ENCODE measurements at places on chromosomes 11 and 22.

- no peak for DNase-seq
Observed at GRCh38 chr11:102832612-102833011, 10.8 kb downstream of the MMP3 start.

DNA sequence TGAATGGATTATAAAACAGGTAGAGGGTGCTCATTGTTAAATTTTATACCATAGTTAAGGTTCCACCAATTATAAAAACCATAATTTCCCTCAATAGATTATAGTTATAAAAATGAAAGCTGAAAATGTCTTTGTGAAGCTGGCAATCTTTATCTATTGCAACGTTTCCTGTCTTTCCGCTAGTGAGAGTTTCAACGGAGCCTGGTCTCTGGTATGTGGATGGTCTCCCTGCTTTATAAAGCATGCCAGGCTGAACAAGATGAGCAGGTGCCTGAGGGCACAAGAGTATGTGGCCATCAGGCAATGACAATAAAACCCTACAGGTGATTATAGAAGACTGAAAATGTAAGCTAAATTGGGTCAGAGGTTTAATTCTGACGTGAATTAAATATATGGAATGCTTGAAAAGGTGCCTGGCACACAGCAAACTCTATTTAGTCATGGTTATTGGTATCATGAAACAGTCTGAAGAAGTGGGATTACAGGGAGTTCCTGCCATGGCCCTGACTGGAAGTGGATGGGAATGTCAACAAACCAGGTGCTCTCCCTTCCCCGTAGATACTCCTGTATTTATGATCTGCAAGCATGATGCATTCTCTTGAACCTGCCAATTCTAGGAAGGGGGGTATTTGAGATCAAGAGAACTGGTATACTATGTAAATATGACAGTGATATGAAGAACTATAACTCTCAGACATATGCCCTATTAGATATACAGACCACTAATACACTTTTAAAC lies 115.7 kb downstream of the ENTHD1 start:
- DNase-seq, result no peak

- no peak for DNase-seq
Observed at GRCh38 chr22:39526736-39527171, 5.8 kb downstream of the RPS19BP1 start.

GRCh38 chr11:77109236-77110019 lies 6.8 kb downstream of the OMP start:
- no peak for DNase-seq

DNA sequence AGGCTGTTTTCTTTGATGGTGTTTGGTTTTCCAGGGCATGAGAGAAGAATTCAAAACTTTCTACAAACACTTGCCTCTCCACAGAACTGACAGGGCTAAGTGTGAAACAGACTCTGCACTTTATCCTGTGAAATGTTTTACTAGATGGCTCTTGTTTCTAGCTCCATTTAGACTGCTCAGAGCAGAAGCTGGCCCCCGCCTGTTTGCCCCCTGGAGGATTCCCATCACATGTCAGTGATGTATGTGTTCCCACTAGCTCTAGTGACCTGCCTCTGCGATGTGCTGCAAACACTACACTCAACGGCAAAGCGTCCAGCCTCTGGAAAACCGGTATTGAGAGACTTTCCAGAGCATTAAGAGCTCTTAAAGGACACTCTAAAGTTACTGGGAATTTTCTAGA lies 41.4 kb upstream of the PCF11 start:
- DNase-seq, result no peak

DNA sequence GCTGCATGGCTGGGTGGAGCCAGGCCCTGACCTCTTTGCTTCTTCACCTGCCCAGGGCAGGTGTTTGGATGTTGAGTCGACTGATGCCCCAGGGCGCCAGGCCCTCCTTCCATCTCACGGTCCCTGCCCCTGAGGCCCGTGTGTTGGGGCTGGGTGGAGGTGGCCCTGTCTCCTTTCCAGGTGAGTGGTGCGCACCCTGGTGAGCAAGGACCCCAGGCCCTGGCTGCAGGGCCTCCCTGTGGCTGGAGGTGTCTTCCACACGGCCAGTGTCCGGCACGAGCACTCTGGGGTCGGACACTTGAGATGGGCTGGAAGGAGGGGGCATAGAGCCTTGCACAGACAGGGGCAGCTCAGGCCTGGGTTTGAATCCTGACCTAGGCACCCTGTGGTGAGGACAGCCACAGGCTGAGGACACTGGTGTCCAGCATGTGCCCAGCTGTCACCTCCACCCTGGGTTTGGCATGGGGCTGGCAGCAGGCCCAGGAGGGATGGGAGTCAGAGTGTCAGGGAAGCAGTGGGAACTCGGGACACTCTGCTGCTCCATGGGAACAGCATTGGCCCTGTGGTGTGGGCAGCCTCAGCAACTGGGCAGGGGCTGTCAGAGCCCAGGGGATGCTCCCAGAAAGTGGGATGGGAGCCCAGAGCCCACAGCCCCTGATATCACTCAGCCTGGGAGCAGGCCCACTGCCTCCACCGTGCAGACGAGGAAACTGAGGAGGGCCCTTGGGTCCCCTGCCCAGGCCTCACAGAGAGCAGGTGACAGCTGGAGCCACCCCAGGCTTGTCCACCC lies 37.1 kb upstream of the CCDC188 start:
- DNase-seq, result no peak

- DNase-seq, result no peak
Observed at GRCh38 chr22:17258015-17258787, 39.0 kb upstream of the ADA2 start.

DNA sequence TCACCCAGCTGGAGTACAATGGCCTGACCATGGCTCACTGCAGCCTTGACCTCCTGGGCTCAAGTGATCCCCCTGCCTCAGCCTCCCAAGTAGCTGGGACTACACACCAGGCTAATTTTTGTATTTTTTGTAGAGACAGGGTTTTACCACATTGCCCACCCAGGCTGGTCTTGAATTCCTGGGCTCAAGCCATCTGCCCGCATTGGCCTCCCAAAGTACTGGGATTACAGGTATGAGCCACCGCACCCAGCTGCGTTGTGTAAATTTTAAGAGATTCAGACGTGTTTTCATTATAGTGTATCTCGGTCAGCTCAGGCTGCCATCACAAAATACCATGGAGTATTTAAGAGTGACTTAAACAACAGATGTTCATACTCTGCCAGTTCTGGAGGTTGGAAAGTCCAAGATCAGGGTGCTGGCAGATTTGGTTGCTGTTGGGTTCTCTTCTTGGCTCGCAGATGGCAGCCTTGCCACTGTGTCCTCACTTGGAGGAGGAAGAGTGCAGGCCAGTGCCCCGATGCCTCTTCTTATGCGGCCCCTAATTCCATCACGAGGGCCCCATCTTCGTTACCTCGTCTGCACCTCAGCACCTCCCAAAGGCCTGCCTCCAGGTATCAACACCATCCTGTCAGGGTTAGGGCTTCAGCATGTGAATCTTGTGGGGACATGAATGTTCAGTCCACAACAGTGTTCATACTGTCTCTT lies 32.6 kb upstream of the PARVB start:
- no peak for DNase-seq

GRCh38 chr22:24046024-24046423 lies 34.9 kb downstream of the CABIN1 start:
- DNase-seq, result no peak

- no peak for DNase-seq
Observed at GRCh38 chr22:48370508-48371325, 1457.0 kb downstream of the BRD1 start.

GRCh38 chr11:6040874-6041273 lies 10.3 kb upstream of the OR56A1 start:
- DNase-seq, result no peak

GRCh38 chr11:112281726-112282125 lies 21.1 kb upstream of the PLET1 start:
- DNase-seq, result no peak

GRCh38 chr11:85682330-85683305 lies 3.4 kb downstream of the CCDC89 start:
- DNase-seq, result peak; percentile 77

- DNase-seq, result no peak
Observed at GRCh38 chr11:2346586-2347307, 30.4 kb upstream of the CD81 start.

DNA sequence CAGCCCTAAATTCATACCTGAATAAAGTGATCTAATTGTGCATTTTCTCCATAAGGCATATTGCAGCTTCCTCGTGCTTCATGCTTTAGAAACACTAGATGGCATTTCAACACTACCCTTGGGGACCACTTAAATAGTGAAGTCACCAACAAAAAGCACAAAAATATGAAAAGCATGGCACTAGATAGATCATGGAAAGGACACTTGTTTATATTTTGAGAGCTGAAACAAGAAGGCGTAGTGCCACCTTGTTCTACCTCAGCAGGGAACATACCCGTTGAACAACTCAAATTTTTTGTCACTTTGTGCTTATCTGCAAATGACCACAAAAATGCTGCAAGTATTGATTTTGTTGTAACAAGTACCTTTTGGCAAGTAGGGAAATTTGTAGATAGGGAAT lies 8.6 kb downstream of the TBCEL start:
- DNase-seq, result no peak

DNA sequence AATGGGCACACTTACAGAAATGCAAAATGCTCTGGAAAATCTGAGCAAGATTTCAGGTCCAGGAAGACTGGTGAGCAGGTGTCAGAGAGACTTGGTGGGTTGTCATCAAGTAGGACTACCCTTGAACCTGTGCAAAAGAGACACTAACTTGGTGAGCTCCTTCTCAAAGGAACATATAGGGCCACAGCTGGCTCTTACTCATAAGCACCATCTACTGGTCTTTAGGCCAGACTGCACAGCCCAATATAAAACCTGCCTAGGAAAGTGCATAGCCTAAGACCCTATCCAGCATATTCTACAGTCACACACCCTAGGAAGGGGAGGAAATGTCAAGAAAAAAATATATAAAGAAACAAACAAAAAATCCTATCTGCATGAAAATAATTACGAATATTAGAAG lies 18.2 kb upstream of the OR10W1 start:
- DNase-seq, result no peak

Measured in natural killer cell treated with Interleukin-12 subunit alpha and Interleukin-12 subunit beta and Interleukin-15 and Interleukin-18, amount 100 ng/mL, for 72 hours (primary cell).